Suppressor macrophage treated with lipopolysaccharide for 4 hours (primary cell): ENCODE measurements at places on chromosomes 4 and X.

DNA sequence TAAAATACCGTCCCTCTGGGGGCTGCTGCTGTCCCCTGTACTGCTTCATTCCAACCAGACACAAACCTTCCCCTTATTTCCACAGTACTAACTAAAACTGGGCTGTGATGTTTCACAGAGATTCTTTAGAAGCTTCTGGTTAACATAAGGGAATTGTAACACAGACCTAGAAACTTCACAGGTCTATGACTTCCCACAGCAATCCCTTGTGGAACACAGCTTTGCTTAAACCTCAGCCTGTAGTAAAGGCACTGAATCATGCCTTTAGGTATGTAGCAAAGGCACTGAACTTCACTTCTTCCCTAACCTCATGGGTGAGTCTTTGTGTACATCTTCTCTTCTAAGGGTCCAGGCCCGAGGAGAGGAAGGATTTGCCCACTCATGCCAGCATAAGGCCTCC is 49.4 kb downstream of the SPINK2 start:
- DNase-seq, result no peak

DNA sequence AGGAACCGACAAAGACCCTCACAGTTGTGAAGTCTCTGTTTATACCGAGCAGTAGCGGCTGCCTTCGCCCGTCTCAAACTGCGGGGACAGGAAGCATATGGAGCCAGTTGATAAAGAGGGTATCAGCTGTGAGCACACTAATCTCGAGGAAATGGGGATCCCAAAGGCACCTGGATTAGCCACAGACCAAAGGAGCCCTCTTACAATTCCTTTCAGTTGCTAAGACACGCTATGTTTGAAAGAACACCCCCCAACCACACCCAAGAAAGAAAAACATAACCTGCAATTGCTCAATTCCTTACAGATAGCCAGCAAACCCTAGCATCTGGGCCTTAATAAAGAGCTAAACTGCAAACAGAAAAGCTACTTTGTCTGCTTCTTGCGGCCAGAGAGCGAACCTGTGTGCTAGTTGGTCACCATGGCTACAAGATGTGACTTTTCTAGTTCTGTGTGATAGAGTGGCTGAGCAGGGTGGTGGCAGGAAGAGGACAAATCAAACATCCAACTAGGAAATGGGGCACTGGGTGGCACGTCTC is 23.3 kb upstream of the CHRNA9 start:
- DNase-seq, result no peak

- peak; percentile 56 for DNase-seq
Observed at GRCh38 chr4:166091912-166092510, 219.0 kb downstream of the TLL1 start.

GRCh38 chr4:179843370-179843769 is 2399.8 kb upstream of the TENM3 start:
- no peak for DNase-seq

DNA sequence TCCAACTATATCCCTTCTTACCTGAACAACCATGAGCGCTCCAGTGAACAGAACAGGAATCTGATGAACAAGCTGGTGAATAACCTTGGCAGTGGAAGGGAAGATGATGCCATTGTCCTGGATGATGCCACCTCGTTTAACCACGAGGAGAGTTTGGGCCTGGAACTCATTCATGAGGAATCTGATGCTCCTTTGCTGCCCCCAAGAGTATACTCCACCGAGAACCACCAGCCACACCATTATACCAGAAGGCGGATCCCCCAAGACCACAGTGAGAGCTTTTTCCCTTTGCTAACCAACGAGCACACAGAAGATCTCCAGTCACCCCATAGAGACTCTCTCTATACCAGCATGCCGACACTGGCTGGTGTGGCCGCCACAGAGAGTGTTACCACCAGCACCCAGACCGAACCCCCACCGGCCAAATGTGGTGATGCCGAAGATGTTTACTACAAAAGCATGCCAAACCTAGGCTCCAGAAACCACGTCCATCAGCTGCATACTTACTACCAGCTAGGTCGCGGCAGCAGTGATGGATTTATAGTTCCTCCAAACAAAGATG is 870.2 kb downstream of the ADGRL3 start:
- no peak for DNase-seq

DNA sequence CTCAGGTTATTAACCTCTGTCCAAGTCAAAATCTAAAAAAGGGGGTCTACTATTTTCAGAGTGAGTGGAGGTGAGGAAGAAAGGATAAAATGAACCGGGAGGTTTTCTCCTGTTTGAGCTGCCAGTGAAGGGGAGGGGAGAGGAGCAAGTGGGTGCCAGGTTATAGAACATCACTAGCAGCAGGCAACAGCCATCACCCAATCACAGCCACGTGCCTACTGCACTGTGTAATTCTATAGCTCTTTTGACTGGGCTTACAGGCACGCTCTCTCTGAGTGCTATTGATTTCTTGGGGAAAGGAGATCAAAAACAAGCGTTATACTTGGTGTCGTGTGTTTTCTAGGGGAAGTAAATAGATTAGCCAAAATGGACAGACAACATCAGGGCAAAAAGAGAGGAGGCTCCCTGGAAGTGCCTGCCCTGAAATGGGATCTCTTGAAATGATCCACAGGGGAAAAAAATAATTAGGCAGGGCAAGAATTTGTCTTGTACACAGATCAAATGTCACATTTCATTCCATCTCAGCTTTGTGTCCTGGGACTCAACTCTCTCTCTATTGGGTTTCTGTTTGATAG is 300.5 kb upstream of the LCORL start:
- DNase-seq, result no peak

DNA sequence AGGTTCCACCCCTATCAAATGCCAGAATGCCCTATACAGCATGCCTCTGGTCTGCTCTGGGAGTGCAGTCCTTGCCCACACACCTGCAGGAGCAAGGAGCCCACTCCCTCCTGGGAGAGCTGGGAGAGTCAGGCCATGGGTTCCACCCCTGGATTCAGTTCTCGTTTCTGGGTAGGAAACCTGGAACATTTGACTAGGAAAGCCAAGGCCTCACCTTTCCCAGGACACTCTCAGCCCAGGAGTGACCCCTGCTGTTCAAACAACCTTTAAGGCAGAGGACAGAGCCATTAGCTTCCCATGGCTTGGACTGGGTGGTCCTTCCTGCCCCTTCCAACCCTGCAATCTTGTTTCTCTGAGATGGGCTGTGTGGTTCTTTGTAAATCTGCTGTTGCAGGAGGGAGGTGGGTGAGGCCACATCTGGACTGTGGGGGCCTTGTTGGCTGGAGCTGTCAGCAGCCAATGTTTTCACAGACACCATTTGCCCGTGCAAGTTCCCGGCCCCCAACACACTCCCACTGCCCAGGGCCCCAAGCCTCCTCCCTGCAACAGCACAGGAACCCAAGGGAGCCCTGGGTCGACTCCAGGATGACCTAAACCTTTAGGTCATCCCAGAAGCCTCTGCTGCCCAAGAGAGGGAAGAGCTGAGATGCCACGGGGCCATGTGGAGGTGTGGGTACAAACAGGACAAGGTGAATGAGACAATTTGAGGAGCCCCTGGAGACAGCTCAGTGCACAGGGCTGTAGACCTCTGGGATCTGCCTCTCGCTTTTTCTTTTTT is 104.4 kb downstream of the PJA1 start:
- DNase-seq, result peak; percentile 2

- no peak for DNase-seq
Observed at GRCh38 chr4:109368661-109369060, 65.0 kb upstream of the SEC24B start.

DNA sequence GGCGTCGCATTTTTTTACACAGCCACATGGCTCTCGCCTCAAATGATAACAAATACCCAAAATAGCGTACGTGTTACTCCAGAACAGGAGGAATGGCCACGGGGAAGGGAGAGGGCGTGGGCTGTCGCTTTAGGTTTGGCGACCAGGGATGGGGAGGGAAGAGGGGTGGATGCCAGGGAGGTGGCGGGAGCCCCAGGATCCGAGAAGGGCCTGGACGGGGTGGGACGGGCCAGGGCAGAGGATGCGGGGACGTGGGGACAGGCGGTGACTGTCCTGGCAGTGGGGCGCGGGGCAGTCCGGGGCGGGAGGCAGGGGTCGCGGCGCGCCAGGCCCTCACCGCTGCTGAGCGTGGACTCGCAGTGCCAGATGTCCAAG is 631 bp downstream of the TMEM47 start:
- no peak for DNase-seq

GRCh38 chrX:18983666-18984380 is at the start of gene PHKA2:
PHKA2 (minus strand) TSS chrX:18984114; CDS start chrX:18983932, 182 bp downstream.
- DNase-seq, result peak; percentile 60

DNA sequence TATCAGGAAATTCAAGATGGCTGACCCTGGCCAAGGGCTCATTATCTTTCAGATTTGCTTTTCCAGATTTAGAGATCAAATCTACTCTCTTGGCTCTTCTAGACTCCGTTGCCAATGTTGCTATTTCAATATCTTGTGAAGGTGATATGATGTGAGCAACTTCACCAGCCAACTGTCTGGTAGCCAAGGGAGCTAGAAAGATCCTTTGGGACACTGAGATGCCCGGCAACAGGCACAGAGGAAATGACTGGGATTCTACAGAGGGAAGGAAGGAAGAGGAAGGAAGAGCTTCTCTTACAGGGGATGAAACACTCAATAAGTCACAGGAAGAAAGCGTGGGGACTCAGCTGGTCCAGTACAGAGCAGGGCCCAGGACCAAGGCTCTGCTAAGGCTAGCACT is 121.9 kb upstream of the GPC4 start:
- no peak for DNase-seq

GRCh38 chr4:30903502-30904214 is 183.5 kb downstream of the PCDH7 start:
- DNase-seq, result no peak

DNA sequence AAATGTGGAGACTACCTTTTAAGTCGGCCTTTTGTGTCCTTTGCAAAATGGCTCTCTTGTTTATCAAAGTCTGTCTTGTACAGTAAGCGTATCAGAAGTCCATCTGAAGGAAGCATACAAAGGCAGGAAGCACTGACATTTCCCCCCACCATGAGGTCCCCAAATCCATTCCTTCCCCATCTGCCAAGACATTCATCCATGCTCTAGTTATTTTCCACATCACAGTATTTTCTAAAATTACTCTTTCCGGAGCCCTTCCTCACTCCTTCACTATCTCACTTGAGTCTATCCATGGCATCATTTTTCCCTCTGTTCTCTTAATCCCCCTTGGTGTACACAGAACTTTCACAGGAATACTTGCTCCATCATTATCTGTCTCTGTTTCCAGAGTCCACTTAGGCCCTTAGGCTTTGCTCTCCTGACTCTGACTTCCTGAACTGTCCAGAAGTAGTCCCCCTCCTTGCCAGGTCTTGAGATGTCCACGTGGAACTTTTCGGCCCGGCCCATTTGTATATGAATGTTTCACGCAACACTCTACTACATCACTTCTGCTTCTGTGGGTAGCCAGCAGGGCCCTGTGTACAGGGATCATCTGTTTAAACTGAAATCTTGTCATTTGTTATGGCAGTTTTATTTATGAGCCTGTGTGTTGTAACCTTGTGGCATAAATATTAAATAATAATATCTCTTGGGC is 2.1 kb downstream of the SEL1L3 start:
- DNase-seq, result peak; percentile 88

DNA sequence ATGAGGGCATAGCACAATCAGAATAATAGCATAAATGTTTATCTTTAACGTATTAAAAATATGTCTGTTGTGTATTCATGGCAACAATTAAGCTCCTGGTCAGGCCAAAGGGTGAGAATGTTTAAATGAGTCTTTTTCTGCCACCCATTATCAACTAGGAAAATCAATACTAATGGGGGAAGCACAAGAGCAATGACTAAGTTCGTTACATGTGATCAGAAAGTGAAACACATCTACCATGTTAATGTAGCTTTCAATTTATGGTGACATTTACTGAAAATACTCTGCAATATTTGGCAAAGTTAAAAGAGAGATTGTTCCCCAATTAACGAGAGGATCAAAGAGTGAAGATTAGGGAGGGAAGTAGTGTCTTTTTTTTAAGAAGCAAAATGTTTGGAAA is 143.7 kb downstream of the NAA11 start:
- DNase-seq, result no peak

GRCh38 chr4:113007151-113007550 is 42.3 kb upstream of the ANK2 start:
- no peak for DNase-seq

DNA sequence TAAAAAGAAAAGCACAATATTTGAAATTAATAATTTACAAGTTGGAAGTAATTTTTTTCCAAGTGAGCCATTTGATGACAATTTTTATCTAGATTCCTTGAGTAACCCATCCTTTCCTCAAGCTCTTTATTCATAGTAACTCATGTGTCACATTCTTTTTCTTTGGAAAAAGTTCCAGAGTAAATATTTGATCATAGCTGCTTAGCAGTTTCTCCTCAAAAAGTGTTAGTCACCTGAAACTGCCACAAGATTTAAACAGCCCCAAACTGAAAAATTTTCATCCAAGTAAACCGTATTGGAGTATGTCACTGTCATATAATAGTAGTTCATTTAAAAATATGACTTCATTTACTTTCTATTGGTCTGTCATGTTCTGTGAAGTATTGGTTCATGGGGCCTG is 94.6 kb upstream of the CASK start:
- DNase-seq, result no peak

- peak; percentile 44 for DNase-seq
Observed at GRCh38 chr4:40843696-40844095, 93.9 kb downstream of the NSUN7 start.

GRCh38 chrX:22088326-22088725 is 56.2 kb downstream of the PHEX start:
- DNase-seq, result no peak

- no peak for DNase-seq
Observed at GRCh38 chr4:93437991-93438390, 390.6 kb upstream of the ATOH1 start.

- DNase-seq, result no peak
Observed at GRCh38 chr4:145898466-145898865, 40.2 kb downstream of the ZNF827 start.

GRCh38 chr4:40321574-40322275 is 13.4 kb upstream of the CHRNA9 start:
- no peak for DNase-seq

- DNase-seq, result no peak
Observed at GRCh38 chr4:52862639-52863161, 583 bp downstream of the RASL11B start.

GRCh38 chrX:11346121-11346682 is 53.0 kb downstream of the AMELX start:
- no peak for DNase-seq

DNA sequence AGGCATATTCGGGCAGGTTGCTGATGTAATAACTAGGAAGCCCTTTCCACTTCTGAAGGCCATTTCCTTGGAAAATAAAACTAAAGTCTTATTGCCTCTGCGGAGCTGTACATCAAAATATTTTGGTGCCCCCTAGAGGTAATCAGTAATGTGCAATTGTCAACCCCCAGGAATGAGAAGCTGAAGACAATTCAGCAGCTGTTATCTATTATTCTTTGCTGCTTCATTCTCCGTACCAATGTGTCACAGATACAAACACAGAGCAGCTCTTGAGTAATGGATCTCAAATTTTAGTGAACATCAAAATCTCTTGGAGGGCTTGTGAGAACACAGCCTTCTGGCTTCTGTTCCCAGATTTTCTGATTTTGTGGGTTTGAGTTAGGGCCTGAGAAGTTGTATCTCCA is 3.5 kb upstream of the SLIT2 start:
- DNase-seq, result peak; percentile 64

GRCh38 chrX:40973619-40974018 is 111.6 kb upstream of the USP9X start:
- no peak for DNase-seq
